Stimulated activated CD8-positive, alpha-beta memory T cell treated with anti-CD3 and anti-CD28 coated beads, Interleukin-4, amount 100 ng/mL, for 1 hour (primary cell): ENCODE measurements at places on chromosomes 12 and 14.
A peak's percentile ranks its signal among the peaks of the same experiment; 100 is the strongest.

DNA sequence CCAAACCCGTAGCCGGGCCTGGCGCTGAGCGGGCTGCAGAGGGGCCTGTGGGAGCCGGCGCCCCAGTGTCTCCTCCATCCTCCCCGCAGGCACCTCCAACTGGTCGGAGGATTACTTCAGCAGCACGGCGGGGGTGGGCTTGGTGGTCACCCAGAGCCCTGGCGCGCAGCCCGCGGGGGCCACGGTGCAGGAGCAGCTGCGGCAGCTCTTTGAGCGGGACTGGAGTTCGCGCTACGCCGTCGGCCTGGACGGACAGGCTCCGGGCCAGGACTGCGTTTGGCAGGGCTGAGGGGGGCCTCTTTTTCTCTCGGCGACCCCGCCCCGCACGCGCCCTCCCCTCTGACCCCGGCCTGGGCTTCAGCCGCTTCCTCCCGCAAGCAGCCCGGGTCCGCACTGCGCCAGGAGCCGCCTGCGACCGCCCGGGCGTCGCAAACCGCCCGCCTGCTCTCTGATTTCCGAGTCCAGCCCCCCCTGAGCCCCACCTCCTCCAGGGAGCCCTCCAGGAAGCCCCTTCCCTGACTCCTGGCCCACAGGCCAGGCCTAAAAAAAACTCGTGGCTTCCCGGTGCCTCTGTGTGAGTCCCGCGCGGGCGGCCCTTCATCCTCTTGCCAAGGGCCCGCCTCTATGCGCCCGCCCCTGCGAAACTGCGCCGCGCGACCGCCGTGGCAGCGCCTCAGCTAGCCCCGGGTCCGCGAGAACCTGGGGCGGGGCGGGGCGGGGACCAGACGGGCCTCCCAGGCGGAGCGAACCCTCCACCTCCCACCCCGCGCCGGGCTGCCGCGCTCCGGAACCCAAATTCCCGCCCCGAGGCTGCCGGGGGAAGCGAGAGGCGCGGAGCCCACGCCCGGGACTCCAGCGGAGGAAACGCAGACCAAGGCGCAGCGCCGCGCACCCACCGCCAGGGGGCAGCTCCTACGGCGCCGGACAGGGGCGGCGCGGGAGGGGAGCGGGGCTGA lies 8.3 kb downstream of the PLD4 start:
- DNase-seq, result peak; percentile 68

DNA sequence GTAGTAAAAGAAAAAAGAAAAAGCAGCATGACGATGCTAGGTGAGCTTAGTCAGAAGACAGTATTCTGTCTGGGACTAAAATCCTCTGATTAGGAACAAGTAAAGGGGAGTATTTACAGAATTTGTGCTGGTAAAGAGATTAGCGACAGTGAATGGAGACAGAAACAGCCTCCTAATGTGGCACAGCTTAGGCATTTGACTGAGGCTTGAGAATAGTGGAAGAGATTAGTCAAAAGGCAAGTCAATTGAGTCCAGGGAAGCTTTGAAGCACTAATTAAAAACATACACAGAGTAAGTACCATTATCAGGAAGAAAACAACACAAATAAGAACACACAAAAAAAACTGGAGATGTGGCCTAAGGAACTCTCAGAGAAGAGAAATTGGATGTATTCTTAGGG lies 131.9 kb upstream of the CLEC14A start:
- DNase-seq, result no peak

- no peak for DNase-seq
These were observed 73.2 kb downstream of the CEP83 start for GRCh38 chr12:94386422-94386821.

DNA sequence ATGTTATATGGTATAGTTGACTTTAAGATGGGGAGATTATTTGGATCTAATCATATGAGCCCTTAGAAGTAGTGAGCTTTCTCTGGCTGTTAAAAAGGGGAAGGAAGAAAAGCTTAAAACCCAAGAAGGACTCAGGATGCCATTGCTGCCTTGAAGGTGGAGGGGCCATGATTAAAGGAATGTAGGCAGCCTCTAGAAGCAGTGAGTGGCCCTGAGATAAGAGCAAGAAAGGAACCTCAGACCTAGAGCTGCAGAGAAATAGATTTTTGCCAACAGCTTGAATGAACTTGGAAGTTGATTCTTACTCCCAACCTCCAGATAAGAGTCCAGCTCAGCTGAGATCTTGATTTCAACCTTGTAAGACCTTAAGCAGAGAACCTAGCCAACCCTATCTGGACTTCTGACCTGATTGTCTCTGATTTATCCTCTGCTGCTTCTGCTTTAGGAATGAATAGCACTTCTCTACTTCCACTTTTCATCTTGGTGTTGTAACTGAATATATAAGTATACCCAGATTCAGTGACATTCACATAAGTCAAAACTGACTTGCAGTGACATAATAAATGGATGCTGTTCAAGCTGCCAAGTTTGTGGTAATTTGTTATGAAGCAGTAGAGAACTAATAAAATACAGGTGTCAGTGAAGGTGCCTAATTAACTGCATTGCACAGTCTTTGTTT lies 33.5 kb downstream of the RAD51B start:
- DNase-seq, result no peak

- DNase-seq, result no peak
These were observed 188.5 kb downstream of the CCDC91 start for GRCh38 chr12:28378736-28379135.

GRCh38 chr12:93572712-93573551 lies 457 bp downstream of the SOCS2 start:
- DNase-seq, result no peak

- DNase-seq, result no peak
These were observed 44.0 kb downstream of the KICS2 start for GRCh38 chr12:64178122-64178521.

GRCh38 chr12:215116-215515 lies 1.2 kb upstream of the SLC6A12 start:
- no peak for DNase-seq
